ENCODE measurements at places on chromosomes 4 and X.

DNA sequence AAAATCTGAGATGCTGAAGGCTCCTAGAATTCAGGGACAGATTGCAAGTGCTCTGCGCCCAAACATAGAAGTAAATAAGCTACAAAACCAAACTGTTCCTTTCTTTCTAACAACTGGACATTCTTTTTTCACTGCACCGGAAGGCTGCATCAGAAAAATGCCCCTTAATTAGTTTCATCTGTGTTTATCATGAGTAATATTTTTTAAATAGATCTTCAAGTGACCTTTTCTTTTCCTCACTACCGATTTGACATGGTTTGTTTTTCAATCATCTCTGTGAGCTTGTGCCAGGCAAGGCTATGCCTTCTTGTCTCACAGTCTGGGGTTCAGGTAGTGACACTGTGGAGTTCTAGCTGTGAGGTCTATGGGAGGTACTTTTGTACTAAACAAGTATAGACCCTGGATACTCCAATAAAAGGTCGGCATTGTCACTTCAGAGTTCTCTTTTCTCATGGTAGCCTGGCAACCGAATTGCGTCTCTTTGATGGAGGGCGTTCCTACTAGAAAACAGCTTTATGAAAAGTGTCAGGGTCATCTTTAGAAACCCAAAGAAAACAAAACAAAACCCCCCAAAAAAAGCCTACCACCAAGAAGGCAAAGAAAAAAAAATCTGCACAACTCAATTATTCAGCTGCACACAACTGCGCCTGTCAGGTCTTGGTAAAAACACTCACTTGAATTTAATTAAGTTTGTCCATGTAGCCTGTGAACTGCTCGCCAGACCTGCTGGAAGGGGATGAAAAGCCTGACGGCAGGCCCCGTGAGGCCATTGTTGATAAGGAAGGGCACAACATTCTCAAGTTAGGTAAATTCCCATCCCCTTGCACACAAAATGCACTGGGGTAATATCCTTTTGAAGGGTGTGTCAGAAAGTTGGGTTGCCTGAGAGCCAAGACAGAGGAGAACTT is 22.8 kb upstream of the ADAMTS3 start:
- DNase-seq, result no peak

GRCh38 chrX:74018253-74018652 is 285.7 kb upstream of the ZCCHC13 start:
- no peak for DNase-seq

DNA sequence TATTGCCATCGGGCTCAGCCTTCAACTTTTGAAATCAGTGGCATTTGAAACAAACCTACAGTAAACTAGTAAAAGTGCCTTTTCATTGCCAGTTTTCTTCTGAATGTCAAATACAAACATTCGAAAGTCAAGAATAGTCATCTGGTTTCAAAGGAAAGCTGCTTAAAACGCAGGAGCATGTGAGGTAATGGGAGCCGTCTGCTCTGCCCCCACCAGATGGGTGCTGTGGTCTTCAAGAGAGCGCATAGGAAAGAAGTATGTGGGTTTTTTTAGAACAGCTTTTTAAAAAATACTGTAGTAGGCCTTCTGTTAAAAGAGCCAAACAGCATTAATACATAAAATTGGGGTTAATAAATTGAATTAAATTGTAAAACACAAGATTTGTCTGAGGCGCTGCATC is 88.6 kb downstream of the STOX2 start:
- DNase-seq, result no peak

DNA sequence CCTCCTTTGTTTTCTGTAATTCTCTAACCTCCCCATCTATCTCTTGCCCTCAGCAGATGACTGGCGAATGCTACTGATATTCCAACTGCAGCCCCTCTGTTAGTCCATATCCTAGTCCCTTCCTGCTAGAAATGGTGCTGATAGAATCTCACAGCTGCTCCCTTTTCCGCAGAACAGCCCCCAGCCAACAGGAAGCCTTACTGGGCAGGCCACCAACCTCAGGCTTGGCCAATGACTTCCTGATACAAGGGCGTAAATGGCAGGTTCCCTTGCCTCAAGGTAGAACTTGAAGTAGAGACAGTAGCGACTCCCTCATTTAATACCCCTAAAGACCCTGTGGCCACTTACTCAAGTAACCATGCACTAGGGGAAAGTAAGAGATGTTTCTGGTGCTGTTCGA is 26.7 kb upstream of the SLC2A9 start:
- DNase-seq, result no peak

DNA sequence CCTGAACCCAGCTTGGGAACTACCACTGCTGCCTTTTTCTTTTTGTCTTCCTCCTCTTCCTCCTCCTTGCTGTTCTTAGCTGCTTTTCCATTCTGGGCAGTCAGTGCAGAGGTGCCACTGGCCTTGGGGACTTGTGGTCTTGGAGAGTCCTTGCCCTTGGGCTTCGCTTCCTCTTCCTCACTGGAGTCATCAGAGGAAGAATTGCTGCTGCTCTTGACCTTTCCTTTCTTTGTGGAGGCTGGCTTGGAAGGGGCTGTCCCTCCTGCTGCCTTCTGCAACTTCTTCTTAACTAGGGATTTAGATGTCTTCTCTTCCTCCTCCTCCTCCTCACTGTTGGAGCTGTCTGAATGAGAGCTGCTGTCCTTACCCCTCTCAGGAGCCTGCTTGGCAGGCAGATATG is 53.2 kb downstream of the FAM9B start:
- DNase-seq, result no peak

DNA sequence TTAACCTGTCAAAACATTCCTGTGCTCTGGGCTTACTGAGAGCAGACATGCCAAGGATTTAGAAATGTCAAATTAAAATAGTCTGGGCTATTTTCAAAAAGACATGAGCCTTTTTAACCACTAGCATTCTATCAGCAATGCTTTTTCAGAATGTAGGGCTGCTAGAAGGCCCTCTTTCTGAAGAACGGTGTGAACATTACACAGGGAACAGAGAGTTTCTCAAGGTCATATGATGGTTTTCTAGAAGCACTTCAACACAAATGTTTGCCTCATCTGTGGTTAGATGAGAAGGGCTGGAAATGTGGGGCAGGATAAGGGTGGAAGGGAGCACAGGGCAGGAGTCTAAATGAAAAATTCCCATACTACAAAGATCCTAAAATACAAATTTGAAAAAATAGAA is 39.3 kb downstream of the GRIA3 start:
- no peak for DNase-seq

DNA sequence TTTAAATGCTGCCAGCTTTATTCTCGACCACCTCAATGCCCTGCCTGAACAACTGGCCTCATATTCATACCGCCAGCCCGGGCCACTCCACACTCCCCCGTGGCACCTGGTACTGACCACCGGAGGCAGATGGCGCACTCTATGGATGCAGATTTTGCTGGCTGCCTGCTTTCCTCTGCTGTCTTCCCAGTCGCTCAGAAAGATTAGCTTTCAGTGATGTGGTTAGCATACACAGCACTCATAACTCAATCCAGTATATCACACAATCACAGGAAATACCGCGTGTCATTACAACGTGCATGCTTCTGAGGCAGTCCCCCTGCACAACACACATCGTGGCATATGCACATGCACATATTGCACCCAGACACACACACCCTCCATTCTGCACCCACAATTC is 147.2 kb upstream of the BCOR start:
- DNase-seq, result peak; percentile 0

- DNase-seq, result no peak
Measured at GRCh38 chr4:164136180-164136616, 617.7 kb upstream of the SMIM31 start.

DNA sequence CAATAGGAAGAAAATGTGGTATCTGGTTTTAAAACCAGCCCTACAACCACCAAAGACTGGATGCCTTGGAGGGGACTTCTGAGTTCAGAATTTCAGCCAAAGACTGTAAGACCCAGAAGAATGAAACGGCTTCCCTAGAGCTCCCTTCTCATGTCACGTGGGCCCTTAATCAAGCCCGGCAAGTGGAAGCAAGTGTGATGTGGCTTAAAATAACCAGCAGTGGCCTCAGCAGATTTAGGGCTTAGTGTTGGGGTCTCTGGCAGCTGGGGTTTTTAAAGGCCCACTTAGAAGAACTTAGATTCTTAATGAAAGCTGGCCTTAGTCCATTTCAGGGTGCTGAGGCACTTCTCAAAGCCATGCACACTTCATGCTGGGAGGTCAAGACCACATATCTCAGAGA is 111.2 kb upstream of the TBC1D9 start:
- no peak for DNase-seq

DNA sequence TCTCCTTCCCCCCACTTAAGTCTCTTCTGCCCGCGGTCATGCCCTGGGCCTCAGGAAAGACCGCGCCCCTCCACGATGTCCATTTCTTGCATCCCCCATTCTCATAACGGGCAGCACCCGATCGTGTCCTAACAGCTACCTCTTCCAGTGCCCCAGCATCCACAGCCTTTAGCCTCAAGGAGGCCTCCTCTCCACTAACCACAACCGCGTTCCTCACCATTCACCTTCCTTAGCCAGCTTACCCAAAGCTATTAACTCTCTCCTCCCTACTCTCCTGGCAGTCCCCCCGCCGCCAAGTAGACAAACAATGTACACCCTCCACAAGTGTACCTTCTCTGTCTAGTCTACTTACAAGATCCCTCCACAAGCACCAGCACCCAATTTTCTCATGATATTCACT is 58.6 kb upstream of the PAGE5 start:
- DNase-seq, result no peak

- DNase-seq, result no peak
Measured at GRCh38 chr4:178665916-178666315, 1223.7 kb upstream of the AGA start.

- DNase-seq, result no peak
Measured at GRCh38 chr4:147644471-147644870, 27.3 kb downstream of the TMEM184C start.

DNA sequence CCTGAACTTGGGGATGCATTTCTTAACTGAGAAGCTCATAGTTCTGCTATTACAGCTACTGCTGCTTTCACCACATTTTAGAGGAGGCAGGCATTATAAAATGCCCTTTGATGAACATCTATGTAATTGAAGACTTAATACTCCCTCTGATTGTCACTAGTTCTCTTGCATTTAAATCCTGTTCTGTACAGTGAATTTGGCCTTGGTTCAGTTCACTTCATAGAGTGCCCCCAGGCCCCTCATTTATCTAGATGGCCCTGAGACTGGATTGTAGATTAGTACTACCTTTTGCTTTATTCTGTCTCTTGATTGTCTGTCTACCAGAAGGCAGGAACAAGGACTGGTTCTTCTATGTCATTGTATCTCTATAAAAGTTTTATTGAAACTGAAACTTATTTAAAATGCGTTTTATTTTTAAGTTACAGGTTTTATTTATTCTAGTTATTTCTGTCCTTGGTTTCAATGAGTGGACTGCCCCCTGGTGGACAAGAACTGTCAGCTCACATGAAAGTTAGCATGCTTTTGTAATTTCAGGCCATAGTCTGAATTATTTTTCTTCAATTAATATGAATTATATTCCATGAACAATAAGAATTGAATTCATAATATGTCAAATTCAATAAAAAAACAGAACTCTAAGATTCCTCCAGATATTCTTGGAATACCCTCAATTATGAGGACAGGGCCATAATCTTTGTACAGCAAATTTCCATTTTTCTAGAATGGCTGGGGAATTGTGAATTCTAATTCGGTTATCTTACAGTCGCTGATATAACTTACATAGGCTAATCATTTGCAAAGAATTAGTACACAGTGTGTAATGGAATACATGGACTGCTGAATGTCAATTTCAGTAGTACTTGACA is 47.2 kb upstream of the TMEM33 start:
- peak; percentile 30 for DNase-seq

DNA sequence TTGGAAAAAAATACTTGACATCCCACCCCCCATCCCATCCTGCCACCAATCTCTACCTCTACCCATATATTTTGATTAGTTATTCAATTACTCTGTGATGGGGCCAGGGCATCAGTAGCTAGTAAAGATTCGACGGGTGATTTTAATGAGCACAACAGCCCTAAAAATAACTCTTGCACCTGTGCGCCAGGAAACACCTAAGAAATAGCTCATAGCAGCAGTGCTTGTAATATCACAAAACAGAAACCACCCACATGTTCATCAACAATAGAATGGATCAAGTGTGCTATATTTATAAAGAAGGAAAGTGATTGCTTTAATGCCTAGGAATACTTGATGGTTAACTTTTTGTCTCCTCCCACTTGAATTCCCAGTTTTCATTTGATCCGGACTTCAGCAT is 225.6 kb upstream of the LCORL start:
- no peak for DNase-seq

DNA sequence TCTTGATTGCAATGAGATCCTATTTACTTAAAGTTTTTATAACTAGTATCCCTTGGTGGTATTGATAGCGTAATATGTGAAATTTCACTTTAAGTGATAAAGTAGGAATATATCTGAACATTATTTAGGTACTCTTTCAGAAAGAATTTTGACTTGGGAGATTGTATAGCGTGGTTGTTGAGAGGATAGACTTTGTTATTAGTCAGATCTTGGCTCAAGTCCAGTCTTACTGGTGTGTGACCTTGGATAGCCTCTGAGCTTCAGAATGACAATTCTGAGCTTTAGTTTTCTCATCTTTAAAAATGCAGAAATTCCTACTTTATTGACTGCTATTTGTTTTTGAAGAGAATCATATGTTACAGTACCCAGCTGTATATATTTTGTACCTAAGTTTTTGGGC is 32.6 kb downstream of the DCK start:
- no peak for DNase-seq

DNA sequence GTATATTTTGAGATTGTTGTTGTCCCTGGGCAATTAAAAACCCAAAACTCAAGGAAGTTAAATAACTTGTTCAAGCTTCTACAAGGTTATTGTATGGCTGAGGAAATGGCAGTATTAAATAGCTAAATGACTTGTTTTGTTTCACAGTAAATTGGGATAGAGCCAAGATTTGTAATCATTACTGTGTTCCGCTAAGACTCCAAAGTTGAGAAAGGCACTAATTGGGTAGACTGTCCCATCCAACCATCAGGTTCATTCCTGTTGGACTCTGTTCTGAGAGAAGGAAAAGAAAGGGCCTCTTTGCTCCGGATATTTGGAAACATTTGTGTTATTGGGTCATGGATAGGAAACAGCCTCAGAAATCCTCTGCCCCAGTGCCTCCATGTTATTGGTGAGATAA is 82.2 kb downstream of the DCLK2 start:
- no peak for DNase-seq

GRCh38 chr4:121648516-121648915 is 48.3 kb downstream of the ANXA5 start:
- no peak for DNase-seq

DNA sequence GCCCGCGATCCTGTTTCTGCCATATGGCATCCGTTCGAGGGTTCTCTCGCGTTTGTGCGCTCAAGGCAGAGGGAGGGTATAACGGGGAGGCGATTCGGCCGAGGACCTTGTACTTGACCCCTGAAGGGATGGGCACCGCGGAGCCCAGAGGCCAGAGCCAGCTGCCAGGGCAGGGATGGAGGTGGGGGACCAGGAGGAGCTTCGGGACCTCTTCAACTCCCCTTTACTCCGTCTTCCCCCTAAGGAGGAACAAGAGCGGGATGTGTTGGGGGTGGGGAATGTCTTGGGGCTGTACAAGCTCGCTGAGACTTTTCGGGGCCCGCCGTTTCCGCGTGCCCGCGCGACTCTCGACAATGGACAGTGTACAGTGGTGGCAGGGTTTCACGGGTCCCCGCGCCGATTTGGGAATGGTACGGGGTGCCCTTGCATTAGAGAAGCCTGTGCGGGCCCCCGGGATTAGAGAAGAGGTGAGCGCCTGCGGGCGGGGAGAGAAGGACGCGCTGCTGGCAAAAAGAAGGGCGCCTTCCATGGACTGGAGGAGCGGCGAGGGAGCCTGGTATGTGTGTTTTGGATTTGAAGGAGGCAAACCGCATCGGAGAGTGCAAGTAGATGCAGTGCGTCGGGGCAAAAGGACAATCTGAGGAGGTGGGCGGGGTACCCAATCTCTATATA is 760 bp downstream of the UGT8 start:
- DNase-seq, result no peak

GRCh38 chrX:91414713-91415112 is 19.9 kb upstream of the PABPC5 start:
- DNase-seq, result no peak
